ENCODE measurements at places on chromosomes 11 and 22. TPM values are rescaled to one million over a fixed set of nuclear protein-coding genes. Genes with fewer than 3 reads are reported as not detected.
A peak's percentile ranks its signal among the peaks of the same experiment; 100 is the strongest.

The FGF19 gene
- polyA plus RNA-seq, result not detected

The AIFM3 gene
- polyA plus RNA-seq, result 2.1 TPM

The BTBD18 gene
- 0.10 TPM for polyA plus RNA-seq

The VPS51 gene
- polyA plus RNA-seq, result 143 TPM

The KCNE3 gene
- polyA plus RNA-seq, result 29.9 TPM

The SCGB1A1 gene
- not detected for polyA plus RNA-seq

GRCh38 chr11:64566042-64566914 is 24.7 kb upstream of the SLC22A12 start:
- H3K27me3 ChIP-seq, result no peaks in the 10 kb centered on the region
- no peaks in the 10 kb centered on the region for H3K4me1 ChIP-seq
- H3K4me3 ChIP-seq, result no peak overlapping the region
- H3K36me3 ChIP-seq, result no peaks in the 10 kb centered on the region

GRCh38 chr11:118364956-118365615 is 5.7 kb downstream of the UBE4A start:
- H3K4me1 ChIP-seq, result peaks cover 11% of the 10 kb centered on the region
- H3K4me3 ChIP-seq, result no peak overlapping the region
- no peaks in the 10 kb centered on the region for H3K27me3 ChIP-seq
- no peak for DNase-seq
- H3K27ac ChIP-seq, result no peak overlapping the region

GRCh38 chr11:14374922-14375830 is 16.2 kb upstream of the RRAS2 start:
- H3K36me3 ChIP-seq, result no peaks in the 10 kb centered on the region
- peaks cover 15% of the 10 kb centered on the region for H3K27me3 ChIP-seq
- no peak overlapping the region for H3K4me3 ChIP-seq
- no peak overlapping the region for H3K27ac ChIP-seq

DNA sequence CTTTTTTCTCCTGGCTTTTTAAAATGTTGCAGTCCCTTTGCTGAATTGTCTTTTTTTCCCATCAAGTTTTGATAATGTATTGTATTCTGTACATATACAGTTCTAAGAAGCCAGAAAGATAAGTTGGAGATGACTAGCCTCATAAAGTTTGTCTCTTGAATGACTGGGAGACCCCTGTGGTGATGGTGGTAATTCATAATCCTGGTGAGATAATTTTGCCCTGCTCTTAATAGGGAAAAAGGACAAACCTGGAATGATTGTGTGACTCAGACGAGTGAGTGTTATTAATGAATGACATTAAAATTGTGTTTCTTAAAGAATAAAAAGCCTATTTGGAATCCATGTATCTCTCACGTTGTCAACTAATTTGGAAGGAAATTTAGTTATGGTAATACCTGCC is 1.2 kb downstream of the HIKESHI start:
- DNase-seq, result no peak
- H3K4me1 ChIP-seq, result peaks cover 16% of the 10 kb centered on the region
- H3K36me3 ChIP-seq, result no peaks in the 10 kb centered on the region
- peak overlapping the region; percentile 90 for H3K4me3 ChIP-seq
- H3K27me3 ChIP-seq, result no peaks in the 10 kb centered on the region
